H1 (cell line): ENCODE measurements at places on chromosomes 13 and 19. TPM values are rescaled to one million over a fixed set of nuclear protein-coding genes. Genes with fewer than 3 reads are reported as not detected.

GRCh38 chr19:49327878-49328544 lies 3.0 kb upstream of the SLC6A16 start:
- no peak for DNase-seq

DNA sequence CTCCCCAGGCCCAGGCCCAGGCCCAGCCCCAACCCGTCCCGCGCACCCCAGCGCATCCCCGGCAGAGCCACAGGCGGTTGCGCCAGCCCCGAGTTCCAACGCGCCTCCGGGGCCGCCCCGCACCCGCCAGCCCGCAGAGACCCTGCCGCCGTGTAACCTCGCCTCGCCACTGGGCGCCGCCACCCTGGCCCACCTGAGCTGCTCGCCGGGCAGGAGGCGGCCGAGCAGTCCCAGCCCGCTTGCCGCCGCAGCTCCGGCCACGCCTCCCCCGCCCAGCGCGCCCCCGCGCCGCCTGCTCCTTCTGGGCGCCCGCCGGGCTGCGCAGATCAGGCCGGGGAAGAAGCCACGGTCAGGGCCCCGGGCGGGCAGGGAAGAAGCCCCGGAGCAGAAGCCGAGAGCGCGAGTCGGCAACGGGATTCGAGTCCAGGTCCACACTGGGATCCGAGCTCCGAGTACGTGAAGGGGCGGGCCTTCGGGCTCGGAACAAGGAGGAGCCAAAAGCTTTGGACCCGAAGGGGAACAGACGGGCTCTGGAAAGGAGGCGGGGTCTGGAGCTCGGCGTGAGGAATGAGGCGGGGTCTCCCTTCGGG lies at the start of gene MBOAT7:
TSS of gene MBOAT7 (minus strand) at position 436 of the 590 bp plus-strand sequence. CDS start 1,072 bp downstream, outside the sequence.
- DNase-seq: no peak

LACC1 gene
- 0.49 and 0.57 TPM in 2 replicates for polyA plus RNA-seq

RCBTB1 gene
- 11.8 and 13.7 TPM in 2 replicates for polyA plus RNA-seq

PRODH2 gene
- polyA plus RNA-seq: not detected in 2 replicates

GRCh38 chr13:45194081-45194939 lies 6.5 kb downstream of the KCTD4 start:
- DNase-seq: peak; percentile 9

DNA sequence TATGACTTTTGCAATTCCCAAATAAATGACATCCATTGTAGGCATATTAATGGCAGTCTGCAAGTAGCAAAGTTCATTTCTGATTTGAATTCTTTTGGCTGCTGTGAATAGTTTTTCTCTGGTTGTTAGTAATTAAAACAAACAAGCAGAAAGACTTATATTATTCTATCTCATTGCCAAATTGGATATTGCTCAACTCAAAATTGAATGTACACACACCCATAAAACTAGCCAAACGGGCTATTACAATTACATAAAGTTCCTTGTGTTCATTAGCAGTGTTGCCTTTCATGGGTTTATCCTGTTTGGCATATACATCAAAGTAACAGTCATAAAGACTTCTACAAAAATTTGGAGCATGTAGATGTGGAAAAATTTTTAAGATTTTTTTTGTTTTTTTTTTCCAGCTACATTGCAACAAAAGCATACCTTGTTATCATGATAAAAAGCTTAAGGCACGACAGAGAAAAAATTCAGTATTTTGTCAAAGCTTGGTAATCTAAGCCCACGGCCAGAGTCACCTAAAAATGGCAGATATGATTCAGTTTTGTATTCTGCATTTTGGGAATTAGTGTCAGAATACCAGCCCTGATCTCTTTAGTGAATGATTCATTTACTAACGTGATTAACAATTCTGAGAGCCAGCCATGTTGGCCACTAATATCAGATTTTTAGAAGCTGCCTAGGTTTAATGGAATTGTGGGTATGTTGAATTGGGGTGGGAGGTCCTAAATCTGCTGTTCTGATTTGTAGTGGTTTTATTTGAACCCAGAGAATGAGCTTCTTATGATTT lies 108.4 kb downstream of the KLF5 start:
- no peak for DNase-seq

- no peak for DNase-seq
Observed at GRCh38 chr19:48514123-48514458, 2.5 kb upstream of the LMTK3 start.

DNA sequence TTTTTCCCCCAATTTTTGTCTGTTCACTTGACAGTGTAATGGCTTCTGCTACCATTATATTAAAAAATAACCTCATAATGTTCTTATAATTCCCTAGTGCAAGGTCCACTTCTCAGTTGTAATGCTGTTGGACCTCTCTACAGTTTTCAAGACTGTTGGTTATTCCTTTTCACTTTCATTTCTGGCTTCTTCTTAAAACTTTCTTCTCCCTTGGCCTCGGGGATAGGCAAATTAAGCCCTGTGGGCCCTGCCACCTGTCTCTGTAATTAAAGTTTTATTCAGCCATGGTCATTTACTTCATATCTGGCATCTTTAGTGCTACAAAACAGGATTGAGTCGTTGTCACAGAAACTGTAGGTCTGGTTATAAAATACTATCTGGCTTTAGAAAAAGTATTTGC lies 313.5 kb downstream of the KLF12 start:
- DNase-seq: no peak

DNA sequence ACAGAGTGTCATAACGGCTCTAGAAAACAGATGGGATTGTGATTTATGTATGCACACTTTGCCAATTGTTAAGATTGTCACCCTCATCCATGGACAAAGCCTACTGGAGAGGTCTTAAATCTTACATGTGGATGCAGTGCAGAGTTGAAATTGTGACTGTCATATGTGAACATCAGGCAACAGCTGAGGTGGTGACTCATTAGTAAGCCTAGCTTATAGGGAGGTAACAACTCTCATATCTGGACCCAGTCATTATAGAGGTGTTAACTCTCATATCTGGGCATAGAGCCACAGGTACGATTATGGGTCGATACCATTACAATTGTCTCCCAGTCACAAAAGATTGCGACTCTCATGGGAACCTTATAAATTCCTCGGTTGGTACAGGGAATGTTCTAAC lies 29.8 kb upstream of the ZNF254 start:
- no peak for DNase-seq

GRCh38 chr13:36163286-36163685 lies 32.1 kb upstream of the DCLK1 start:
- DNase-seq: no peak

NUDT15 gene
- 26.4 and 37.8 TPM in 2 replicates for polyA plus RNA-seq

CFAP97D2 gene
- not detected in 2 replicates for polyA plus RNA-seq

CYP4F12 gene
- not detected in 2 replicates for polyA plus RNA-seq

GRCh38 chr13:49063497-49063896 lies 87.8 kb downstream of the FNDC3A start:
- DNase-seq: no peak

DNA sequence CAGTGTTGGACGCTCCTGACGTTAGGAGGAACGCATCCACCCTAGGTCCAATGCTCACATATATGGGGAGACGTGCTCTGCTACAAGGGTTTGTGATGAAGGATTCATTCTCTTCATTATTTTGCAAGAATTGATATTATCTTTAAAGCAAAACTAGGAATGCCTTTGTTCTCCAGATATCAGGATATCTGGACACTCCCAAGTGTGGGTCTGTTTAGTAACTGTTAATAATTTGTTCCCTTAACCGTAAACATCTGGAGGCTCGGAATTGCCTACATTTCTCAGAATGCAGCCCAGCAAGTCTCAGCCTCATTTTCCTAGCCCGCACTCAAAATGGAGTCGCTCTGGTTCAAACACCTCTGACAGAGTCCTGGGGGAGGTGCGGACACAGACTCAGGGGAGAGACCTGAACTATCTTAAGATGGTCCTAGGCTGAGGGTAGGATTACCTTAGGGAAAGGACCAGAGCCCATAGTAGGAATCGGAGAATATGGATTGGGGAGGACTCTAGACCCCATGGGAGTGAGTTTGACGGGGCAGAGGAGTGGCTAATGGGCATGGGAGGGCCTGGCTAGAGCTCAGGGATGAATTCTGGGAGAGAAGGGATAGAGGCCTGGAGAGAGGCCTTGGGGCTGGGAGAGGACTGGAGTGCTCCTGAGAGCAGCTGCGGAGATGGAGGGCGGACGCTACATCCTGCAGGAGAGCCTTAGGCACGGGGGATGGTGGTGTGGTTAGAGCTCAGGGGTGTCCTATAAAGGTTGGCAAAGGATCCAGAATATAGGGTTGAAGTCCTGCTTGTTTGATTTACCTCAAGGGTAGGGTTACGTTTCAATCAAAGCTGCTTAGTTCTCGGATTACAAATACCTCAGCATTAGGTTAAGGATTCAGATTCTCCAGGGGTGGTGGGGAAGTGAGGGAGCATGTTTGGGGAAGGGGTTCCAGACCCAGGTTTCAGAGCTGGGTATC lies 43.2 kb downstream of the ZNF331 start:
- DNase-seq: peak; percentile 49

GRCh38 chr13:21987793-21988192 lies 316.9 kb downstream of the FGF9 start:
- DNase-seq: no peak

GRCh38 chr13:63299866-63300394 lies 1884.3 kb upstream of the PCDH20 start:
- DNase-seq: no peak

DNA sequence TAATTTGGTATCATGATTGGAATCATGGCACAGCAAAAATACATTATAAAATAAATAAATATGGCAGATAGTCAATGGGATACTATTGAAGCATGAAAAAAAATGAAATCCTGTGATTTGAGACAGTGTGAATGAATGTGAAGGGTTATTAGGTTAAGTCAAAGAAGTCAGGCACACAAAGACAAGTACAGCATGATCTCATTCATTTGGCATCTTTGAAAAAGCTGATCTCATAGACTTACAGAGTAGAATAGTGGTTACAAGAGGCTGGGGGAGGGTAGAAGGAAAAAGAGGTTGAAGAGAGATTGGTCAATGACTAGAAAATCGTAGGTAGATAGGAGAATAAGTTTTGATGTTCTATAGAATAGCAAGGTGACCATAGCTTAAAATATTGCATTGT lies 295.1 kb upstream of the SLITRK5 start:
- DNase-seq: no peak

- no peak for DNase-seq
Observed at GRCh38 chr13:47036294-47037008, 139.6 kb upstream of the HTR2A start.
